Activated CD4-positive, alpha-beta T cell treated with anti-CD3 and anti-CD28 coated beads, Interleukin-2, amount 10 ng/mL, durations not matched to agents 7 days and 5 days (primary cell): ENCODE measurements at places on chromosomes 5 and 9. TPM values are rescaled to one million over a fixed set of nuclear protein-coding genes. Genes with fewer than 3 reads are reported as not detected.
A peak's percentile ranks its signal among the peaks of the same experiment; 100 is the strongest.

GRCh38 chr9:93958121-93958818, 3.1 kb upstream of the BARX1 start:
- no peak for DNase-seq

DNA sequence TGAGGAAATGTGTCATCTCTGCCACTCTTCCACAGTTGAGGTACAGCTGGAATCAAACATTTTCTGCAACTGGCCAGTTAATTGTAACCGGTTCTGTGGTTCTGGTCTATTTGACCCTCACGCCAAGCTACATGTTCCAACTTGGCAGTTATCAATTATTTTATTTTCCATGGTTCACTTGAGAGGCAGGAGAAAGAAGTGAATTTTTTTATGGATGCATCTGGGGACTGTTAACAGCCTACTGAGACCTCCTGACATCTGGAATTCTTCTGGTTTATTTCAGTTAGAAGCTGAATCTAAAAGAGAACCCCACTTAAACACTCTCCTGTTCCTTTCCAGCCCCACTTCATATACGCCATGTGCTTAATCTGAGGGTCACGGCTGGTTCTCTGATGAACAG, 372.3 kb downstream of the DNAH5 start:
- DNase-seq, result no peak

DNA sequence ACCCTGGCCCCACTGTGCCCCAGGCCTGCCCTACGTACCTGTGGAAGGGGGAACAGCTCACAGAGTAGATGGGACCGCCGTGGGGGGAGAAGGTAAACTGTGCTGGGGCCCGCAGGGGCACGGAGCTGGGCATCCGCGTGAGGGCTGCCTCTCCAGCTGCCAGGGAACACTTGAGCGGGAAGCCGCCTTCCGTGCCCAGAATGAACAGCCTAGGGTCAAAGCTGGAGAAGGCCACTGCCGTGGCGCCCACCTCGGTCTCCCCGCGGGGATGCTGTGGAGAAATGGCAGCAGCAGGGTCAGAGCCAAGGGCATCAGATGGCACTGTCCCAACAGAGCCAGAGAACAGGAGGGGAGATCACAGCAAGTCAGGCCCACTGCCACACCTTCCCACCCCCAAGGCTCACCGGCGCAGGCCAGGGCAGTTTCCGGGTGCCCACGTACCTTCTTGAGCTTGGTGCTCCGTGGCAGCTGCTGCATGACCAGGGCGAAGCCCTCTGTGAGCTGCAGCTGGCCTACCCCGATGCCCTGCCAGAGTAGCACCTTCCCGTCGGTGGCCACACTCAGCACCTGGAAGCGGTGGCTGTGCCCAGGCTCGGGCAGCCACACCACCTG, 21.9 kb downstream of the DYNC2I2 start:
- DNase-seq, result no peak

Gene ZNF474
- total RNA-seq, result not detected

Gene CEMIP2
- total RNA-seq, result 55.7 TPM

- no peak for DNase-seq
These were observed 241.8 kb downstream of the GAS1 start for GRCh38 chr9:86705490-86705889.

DNA sequence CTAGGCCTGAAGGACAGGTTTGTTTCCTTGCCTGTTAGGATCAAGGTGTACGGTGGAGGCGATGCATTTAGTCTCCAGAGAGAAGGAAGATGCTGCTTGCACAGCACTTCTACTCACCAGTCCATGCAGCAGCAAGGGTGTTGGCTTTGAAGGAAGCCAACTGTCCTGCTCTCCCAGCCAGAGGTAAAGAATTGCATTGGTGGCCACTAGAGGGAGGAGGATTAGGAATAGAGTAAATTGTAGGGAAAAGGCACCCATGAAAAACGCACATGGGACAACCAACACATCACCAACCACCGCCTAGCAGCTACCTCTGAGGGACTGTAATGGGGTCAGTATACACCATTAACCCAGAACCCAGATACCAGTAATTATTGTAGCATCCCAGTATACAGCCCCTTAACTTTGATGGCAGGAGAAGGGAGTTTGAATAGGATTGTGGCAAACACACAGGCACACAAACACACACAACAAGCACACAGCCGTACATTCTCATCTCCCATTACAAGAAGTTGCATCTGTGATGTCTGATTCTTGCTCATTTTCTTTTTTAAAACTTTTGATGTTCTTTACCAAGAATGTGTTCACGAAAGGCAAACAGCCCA, 267.7 kb downstream of the ADAMTS6 start:
- no peak for DNase-seq

GRCh38 chr5:145629047-145629446, 206.1 kb downstream of the PRELID2 start:
- DNase-seq, result no peak

DNA sequence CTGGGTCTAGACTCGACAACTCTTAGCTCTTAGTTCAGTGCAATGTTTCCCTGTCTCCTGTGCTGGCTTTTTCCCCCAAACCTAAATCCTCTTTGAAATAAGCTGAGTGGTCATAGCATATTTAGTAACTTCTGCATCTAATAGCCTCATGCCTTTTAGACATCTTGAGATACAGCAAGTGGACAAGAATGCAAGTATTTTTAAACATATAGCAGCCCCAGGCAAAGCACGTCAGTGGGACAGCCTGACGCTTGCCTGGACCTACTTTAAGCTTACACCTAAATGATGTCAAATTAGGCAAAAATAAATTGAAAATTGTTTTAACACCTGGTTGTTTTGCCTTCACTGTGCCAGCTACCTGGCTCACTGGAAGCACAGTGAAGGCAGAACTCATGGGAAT, 8.0 kb downstream of the C9 start:
- DNase-seq, result no peak

Gene NMUR2
- not detected for total RNA-seq

DNA sequence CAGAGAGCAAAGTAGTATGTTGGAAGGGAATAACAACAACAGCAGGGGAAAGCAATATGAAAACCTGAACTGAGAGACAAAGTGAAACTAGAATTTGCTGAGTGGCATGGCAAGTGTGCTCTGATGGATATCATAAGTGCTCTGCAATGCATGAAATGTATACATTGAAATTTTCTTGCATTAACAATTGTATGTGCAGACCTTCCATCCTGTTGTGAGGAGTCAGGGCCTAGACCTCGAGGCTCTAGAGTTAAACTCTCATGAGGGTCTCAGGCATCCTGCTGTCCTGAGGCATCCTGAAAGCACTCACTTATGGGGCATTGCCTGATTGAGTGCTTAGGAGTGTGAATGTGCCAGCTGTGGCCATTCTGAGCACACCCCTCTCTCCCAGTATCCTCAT, 1.1 kb downstream of the ECM2 start:
- DNase-seq, result no peak

DNA sequence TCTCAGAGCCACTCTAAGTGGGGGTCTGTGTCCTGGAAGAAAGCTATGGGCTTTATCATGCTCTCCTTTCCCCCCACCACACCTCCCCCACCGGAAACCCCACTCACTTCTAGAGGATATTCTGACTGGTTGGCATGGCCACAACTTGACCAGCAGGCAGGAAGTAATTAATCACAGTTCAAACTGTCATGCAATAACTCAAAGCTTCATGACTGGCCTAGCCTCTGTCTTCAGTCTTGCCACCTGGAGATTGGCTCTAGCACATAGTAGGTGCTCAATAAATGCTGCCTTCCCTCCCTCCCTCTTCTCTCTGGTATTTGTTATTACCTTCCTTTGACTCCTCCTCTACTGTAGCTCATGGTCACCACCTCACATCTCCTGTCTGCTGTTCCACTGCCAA, 124.7 kb downstream of the GABBR2 start:
- DNase-seq, result peak; percentile 4

- DNase-seq, result no peak
These were observed 1.4 kb downstream of the MARCHF3 start for GRCh38 chr5:127028822-127029457.

GRCh38 chr9:16119261-16120230, 566.7 kb downstream of the CCDC171 start:
- DNase-seq, result no peak

Gene PRR16
- not detected for total RNA-seq

GRCh38 chr5:125463466-125464092, 717.1 kb upstream of the ZNF608 start:
- no peak for DNase-seq

DNA sequence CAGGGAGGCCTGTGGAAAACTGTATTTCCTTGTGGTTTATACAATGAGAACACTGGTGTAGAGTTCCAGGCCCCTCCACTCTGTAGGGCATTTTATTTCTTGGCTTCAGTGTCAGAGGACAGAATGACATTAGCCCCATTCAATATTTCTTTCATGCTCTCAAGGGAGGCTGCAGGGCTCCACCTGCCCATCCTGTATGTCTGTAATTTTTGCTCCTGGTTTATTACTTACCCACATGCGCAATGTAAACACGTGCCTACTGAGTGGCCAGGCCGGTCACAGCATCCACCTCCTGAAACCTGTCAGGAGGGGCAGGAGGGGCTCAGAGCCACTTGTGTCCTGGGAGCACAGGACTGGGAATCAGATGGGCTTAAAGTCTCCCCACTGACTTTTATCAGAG, 82.4 kb downstream of the GADD45G start:
- DNase-seq, result no peak

DNA sequence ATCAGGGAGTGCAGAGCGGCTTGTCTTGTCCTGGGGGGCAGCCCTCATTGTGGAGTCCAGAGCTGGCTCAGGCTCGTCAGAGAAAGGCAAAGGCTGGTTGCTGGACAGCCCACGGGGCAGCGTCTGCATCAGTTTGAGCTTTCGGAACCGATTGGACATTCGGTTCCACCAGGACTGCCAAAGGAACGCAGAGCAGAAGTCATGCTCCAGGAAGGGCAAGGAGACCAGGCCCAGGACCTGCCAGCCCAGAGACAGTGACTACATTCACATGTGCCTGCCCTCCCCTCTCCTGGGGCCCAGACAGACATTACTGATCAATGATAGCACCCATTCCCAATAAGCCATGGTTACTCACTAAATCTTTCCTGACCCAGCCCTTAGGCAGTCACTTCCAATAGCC, 18.1 kb downstream of the ANKS6 start:
- DNase-seq, result no peak

Gene HTR4
- total RNA-seq, result not detected

GRCh38 chr9:127059765-127060361, 62.6 kb downstream of the ANGPTL2 start:
- DNase-seq, result no peak

DNA sequence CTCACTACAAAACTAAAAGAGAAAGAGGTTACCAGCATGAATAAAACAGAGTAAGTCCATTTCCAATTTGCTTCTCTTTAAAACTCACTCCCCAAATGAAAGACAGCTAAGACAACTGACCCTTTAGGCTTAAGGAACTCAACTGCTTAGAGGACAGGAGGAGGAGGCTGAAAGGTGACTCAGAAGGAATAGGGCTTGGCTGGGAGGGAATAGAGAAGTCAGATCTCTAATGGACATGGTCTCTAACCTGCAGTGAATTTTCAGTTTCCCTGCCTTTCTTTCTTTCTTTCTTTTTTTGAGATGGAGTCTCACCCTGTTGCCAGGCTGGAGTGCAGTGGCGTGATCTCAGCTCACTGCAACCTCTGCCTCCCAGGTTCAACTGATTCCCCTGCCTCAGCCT, 261.8 kb upstream of the CLINT1 start:
- DNase-seq, result no peak

DNA sequence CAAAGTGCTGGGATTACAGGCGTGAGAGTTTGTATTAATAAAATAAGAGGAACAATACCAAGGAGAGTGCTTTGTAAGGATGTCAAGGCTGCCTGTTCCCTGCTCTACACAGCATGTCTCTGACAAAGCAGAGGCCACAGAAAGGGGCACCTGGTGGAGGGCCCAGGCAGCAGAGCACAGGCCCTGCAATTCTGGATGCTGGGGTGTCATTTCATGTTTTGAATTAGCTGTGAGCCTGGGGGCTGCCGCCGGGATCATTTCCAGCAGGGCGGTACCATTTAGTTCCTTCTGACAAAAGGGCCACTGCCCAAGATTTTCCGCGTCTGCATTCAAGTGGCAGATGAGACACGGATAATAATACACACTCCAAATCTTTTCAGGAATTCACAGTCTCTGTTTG, 396.9 kb downstream of the GADD45G start:
- DNase-seq, result no peak

DNA sequence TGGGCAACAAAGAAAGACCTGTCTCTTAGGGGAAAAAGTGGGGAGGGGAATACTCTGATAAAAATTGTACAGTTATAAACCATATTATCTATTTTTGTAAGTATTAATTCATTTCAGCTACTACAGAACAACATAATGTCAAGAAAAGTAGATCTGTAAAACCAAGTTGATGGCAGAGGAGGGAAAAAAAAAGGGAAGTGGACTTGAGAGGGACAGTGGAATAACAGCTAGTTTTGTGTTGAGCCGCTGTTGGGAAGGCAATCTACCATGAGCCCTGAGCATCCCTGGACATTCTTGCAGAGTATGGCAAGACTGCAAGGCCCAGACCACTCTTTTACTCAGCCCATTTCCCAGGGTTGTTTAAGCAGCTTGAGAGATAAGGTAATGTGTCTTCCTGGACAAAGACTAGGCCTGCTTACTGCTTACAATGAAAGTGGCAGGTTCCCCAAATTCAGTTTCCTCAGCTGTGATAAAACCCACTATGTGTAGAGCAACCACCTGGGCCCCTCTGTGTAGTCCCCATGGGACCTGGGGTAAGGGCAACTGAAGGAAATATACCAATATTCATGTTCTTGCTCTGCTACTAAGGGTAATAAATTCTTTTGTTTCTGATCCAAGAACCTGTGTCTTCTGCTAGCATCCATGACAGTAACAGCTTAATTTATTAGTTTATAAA, 25.0 kb downstream of the CEP120 start:
- no peak for DNase-seq

- no peak for DNase-seq
These were observed 18.2 kb upstream of the SLCO4C1 start for GRCh38 chr5:102314328-102314727.

DNA sequence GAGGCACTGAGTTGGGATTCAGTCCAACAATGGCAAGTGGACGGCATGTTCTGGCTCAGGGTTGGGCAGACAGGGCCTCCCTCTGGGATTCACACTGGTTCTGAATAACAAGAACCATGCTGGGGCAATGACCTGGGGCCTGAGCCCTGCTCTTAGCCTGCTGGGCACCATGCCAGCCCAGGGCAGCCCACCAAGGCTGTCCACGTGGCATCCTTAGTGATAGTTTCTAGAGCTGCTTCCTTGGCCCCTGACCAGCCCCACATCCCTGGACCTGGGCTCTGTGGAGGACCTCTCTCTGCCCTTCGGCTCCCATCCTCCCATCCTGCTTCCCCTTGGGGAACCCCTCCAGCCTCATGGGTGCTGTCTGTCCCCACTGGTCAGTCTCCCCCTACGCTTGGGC, 22.3 kb upstream of the OLFM1 start:
- DNase-seq, result no peak

- DNase-seq, result no peak
These were observed 55.9 kb downstream of the NDUFAF2 start for GRCh38 chr5:61000887-61001286.

DNA sequence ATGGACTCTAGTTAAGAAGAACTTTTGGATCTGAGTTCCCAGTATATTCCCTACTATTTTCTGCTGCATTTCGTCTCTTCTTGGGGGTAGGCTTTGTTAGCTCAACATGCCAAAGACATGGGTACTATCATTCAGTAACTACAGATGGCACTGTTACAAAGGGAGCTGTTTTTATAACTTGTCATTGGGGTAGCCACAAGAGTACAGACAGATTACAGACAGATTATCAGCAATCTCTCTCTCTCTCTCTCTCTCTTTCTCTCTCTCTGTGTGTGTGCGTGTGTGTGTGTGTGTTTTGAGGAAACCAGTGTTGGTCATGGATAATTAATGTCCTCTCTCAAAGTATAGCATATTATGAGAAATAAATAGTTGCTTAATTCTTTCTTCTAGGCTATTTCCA, 116.1 kb downstream of the WDR70 start:
- no peak for DNase-seq

Gene PCDHA1
- total RNA-seq, result not detected

GRCh38 chr5:172638209-172638768, 2.8 kb upstream of the NEURL1B start:
- no peak for DNase-seq

Gene DOK3
- 2.9 TPM for total RNA-seq
